CD4-positive, alpha-beta T cell (primary cell): ENCODE measurements at places on chromosomes 7 and 10.
A peak's percentile ranks its signal among the peaks of the same experiment; 100 is the strongest.

DNA sequence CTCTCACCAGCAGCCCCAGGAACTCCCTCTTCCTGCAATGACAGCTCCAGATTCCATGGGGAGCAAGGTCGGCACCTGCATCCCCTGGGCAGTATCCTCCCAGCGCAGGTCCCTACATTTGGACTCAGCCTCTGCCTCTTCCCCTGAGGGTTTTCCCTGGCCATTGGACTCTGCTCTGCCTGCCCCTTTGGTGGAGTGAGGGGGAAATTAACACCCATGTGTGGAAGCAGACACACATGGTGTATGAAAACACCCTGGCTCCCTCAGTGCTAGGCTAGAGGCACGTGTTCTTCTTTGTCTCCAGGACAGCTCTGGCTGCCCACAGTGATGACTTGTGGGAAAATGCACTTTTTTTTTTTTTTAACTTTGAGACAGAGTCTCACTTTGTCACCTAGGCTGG lies 8.4 kb downstream of the PRF1 start:
- no peaks in the 10 kb centered on the region for H3K27me3 ChIP-seq
- H3K4me1 ChIP-seq: peaks cover 29% of the 10 kb centered on the region
- H3K4me3 ChIP-seq: no peak overlapping the region

- DNase-seq: peak; percentile 69
- H3K27ac ChIP-seq: peak overlapping the region; percentile 68
- H3K4me1 ChIP-seq: peaks cover 52% of the 10 kb centered on the region
- no peaks in the 10 kb centered on the region for H3K27me3 ChIP-seq
- H3K4me3 ChIP-seq: no peak overlapping the region
These were observed 10.8 kb upstream of the XPNPEP1 start for GRCh38 chr10:109933984-109934565.

DNA sequence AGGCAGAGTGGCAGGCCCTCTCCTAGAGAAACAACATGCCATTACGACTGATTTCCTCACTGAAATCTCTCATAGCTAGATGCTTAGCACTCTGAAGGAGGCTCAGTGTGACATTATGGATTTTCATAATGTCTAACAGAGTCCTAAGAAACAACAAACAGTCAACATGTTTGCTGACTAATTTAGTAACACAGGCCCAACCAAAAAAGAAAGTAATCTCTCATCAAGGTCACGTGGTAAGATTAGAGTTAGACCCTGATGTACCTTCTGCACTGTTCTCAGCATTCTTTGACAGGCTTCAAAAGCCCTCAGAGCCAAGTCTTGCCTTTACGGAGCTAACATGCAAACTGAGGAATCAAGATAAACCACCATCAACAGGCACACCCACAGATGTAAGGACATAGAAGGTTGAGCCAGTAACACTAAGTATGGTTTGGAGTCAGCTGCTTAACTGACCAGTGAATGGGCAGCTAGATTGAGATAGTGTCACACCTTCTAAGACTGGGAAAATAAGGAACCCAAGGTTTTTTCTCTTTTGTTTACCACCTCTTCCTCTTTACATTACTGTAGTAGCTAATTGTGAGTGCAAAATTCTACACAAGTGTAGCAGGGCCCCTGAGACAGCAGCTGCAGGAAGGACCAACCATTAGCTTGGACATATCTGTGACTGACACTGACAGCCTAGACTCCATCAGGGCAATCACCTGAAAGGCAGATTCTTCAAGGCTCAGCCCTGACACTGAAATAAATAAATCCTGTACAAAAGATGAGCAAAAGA lies 15.3 kb upstream of the KCNIP2 start:
- no peaks in the 10 kb centered on the region for H3K27me3 ChIP-seq
- no peaks in the 10 kb centered on the region for H3K36me3 ChIP-seq
- no peak for DNase-seq
- H3K4me1 ChIP-seq: peaks cover 3% of the 10 kb centered on the region
- H3K27ac ChIP-seq: no peak overlapping the region

GRCh38 chr7:124918662-124919061 lies 11.0 kb downstream of the POT1 start:
- H3K4me3 ChIP-seq: no peak overlapping the region
- no peak for DNase-seq
- no peaks in the 10 kb centered on the region for H3K27me3 ChIP-seq
- no peak overlapping the region for H3K27ac ChIP-seq
- H3K4me1 ChIP-seq: no peaks in the 10 kb centered on the region

GRCh38 chr10:132374176-132374575 lies 22.8 kb upstream of the PWWP2B start:
- H3K4me1 ChIP-seq: peaks cover 6% of the 10 kb centered on the region
- no peak overlapping the region for H3K4me3 ChIP-seq
- H3K27me3 ChIP-seq: no peaks in the 10 kb centered on the region
- no peak for DNase-seq

GRCh38 chr10:110600487-110601101 lies 33.1 kb downstream of the SMC3 start:
- no peak for DNase-seq
- H3K27me3 ChIP-seq: no peaks in the 10 kb centered on the region

DNA sequence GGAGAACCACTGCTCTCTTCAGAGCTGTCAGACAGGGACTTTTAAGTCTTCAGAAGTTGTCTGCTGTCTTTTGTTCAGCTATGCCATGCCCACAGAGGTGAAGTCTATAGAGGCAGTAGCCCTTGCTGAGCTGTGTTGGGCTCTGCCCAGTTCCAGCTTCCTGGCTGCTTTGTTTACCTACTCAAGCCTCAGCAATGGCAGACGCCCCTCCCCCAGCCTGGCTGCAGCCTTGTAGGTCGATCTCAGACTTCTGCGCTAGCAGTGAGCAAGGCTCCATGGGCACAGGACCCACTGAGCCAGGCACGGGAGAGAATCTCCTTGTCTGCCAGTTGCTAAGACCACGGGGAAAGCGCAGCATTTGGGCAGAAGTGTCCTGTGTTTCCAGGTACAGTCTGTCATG lies 12.1 kb upstream of the CPA2 start:
- no peak for DNase-seq
- no peaks in the 10 kb centered on the region for H3K36me3 ChIP-seq
- H3K4me1 ChIP-seq: no peaks in the 10 kb centered on the region
- no peak overlapping the region for H3K27ac ChIP-seq

GRCh38 chr7:28263622-28264271 lies 83.2 kb upstream of the JAZF1 start:
- H3K27me3 ChIP-seq: peaks cover 4% of the 10 kb centered on the region
- DNase-seq: no peak
- H3K4me1 ChIP-seq: no peaks in the 10 kb centered on the region
- H3K36me3 ChIP-seq: no peaks in the 10 kb centered on the region
- H3K4me3 ChIP-seq: no peak overlapping the region

DNA sequence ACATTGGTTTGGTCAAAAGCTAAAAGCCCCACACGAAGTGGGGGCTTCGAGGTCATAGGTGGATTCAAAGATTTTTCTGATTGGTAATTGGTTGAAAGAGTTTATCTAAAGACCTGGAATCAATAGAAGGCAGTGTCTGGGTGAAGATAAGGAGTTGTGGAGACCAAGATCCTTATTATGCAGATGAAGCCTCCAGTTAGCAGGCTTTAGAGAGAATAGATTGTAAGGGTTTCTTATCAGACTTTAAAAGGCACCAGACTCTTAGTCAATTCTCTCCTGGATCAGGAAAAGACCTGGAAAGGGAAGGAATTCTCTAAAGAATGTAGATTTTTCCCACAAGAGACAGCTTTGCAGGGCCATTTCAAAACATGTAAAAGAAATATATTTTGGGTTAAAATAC lies 260.2 kb downstream of the PHF14 start:
- H3K27ac ChIP-seq: no peak overlapping the region
- H3K4me1 ChIP-seq: no peaks in the 10 kb centered on the region
- H3K27me3 ChIP-seq: no peaks in the 10 kb centered on the region
- no peak for DNase-seq

- H3K4me1 ChIP-seq: no peaks in the 10 kb centered on the region
- no peak overlapping the region for H3K4me3 ChIP-seq
These were observed 170.3 kb downstream of the PAXIP1 start for GRCh38 chr7:154832557-154833138.

DNA sequence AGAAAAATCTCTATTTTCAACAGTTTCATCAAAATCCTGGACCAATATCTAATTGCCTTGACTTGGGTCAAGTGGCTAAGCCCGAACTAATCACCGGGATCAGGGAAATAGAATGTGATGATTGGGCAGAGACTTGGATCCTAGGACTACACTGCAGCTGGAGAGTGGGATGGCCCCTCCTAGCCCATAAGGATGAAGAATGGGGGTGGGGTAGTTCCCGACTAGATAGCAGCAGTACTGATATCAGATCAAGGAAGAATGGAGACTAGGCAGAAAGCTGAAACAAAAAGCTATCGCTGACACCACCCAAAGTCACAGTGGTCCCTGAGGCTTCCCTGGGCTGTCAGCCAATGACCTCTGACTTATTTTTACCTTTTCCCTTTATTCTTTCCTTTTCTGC lies 160.4 kb upstream of the PHYHIPL start:
- H3K4me3 ChIP-seq: no peak overlapping the region
- DNase-seq: no peak
- H3K36me3 ChIP-seq: no peaks in the 10 kb centered on the region
- H3K27ac ChIP-seq: no peak overlapping the region

GRCh38 chr7:134316539-134317344 lies at the start of gene SLC35B4:
Gene SLC35B4 (minus strand): TSS chr7:134316930. CDS start chr7:134316751, 179 bp downstream.
- H3K4me1 ChIP-seq: peaks cover 15% of the 10 kb centered on the region
- peak; percentile 91 for DNase-seq
- no peaks in the 10 kb centered on the region for H3K36me3 ChIP-seq
- peak within 1 kb of the TSS; percentile 65 for H3K27ac ChIP-seq

DNA sequence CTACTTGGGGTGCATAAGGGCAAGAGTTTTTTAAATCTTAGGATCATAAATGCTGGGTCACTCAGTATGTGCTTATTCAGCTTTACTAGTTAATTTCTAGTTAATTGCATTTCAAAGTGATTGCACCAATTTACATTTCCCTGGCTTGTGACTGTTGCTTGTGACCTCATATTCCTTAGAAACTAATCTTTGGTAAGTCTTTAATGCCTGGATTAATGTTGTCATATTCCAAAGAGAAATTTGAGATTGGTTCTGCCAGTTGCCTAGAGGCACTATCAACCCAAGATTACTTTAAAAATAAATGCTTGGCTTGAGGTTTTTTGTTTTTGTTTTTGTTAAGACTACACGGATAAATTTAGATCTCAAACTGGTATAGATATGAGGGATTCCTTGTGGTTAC lies 103.1 kb downstream of the ANK3 start:
- no peak overlapping the region for H3K27ac ChIP-seq
- no peaks in the 10 kb centered on the region for H3K36me3 ChIP-seq
- H3K27me3 ChIP-seq: no peaks in the 10 kb centered on the region
- no peak overlapping the region for H3K4me3 ChIP-seq
- no peaks in the 10 kb centered on the region for H3K4me1 ChIP-seq
- no peak for DNase-seq

DNA sequence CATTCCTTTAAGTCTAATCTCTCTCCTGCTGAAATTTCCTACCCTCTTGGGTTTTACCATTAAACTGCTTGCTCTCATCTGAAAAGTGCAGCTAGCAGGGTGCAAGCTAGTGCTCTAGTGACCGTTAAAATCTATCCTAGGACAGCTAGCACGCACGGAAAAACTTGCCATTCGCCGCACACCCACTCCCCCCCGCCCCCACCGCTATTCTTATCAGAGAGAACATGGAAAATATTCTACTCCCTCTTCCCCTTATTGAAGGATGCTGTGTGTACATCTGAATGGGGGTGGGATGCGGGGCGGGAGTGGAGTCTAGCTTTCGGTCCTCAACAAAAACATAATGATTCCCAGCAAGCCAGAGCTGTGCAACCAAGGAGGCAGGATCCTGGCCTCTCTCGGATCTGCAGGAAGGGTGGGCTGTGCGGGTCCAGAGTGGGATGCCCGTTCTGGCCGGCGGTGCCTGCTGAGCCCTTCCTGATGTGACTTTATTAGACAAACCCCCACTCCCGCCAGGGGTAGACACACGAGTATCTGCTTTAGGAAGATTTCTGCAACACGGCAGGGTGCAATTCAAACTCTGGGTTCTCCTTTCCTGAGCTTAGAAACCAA lies 1.1 kb upstream of the ADRA2A start:
- H3K4me1 ChIP-seq: peaks cover 28% of the 10 kb centered on the region
- no peak for DNase-seq
- peaks cover 48% of the 10 kb centered on the region for H3K27me3 ChIP-seq
- H3K36me3 ChIP-seq: no peaks in the 10 kb centered on the region
- H3K27ac ChIP-seq: no peak overlapping the region

GRCh38 chr10:112896273-112896672 lies 53.8 kb upstream of the TCF7L2 start:
- H3K4me1 ChIP-seq: no peaks in the 10 kb centered on the region
- no peak overlapping the region for H3K4me3 ChIP-seq
- no peak overlapping the region for H3K27ac ChIP-seq
- peaks cover 2% of the 10 kb centered on the region for H3K27me3 ChIP-seq

DNA sequence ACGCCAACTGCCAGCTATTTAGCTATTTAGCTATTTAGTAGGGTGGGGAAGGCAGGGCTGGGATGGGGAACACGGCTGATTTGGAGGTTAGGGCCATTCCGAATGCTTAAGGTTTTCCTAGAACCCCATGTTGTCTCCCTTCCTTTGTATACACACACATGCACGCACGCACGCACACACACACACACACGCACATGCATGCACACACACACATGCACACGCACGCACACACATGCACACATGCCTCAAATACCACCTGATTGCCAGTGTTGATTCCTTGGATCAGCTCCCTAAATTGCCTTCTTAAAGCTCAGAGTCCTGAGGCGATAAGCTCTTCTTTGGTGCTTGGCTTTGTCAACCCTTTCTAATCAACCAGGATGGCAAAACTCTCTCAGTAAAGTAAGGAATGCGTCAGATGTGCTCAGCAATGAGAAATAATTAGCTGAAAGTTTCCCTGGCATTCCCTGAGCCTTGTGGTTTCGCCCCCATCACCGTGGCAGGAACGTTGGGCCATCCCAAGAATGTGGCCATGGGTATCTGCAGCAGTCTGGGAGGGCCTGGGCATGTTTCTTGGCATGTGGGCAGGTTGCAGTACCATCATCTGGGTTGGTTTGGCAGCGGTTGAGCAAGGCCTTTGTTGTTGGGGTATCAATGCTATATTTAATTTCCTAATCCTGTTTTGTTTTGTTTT lies 305.6 kb downstream of the LRMDA start:
- no peak for DNase-seq
- H3K36me3 ChIP-seq: no peaks in the 10 kb centered on the region
- H3K27ac ChIP-seq: no peak overlapping the region
- H3K4me3 ChIP-seq: no peak overlapping the region

- H3K36me3 ChIP-seq: no peaks in the 10 kb centered on the region
- no peak overlapping the region for H3K4me3 ChIP-seq
- no peak overlapping the region for H3K27ac ChIP-seq
These were observed 383.5 kb upstream of the VWC2 start for GRCh38 chr7:49389871-49390479.

DNA sequence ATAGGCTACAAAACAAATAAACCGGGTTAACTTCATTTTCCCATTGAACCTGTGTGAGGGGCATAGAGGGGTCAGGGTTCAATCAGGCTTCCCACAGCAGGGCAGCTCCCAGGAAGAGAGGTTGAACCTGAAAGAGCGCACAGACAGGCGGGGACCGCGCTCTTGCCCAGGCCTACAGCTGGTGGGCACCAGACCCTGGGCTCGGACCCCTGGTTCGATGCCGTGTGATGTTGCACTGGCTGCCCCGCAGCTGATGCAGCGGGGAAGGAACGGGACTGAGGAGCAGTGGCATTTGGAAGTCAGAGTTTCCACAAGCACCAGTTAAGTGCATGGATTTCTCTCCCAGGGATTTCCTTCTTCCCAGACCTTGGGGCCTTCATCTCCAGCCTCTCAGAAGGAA lies 72.6 kb upstream of the INSIG1 start:
- no peaks in the 10 kb centered on the region for H3K36me3 ChIP-seq
- no peaks in the 10 kb centered on the region for H3K4me1 ChIP-seq
- no peak overlapping the region for H3K4me3 ChIP-seq
- H3K27me3 ChIP-seq: no peaks in the 10 kb centered on the region
- no peak for DNase-seq

- H3K4me3 ChIP-seq: no peak overlapping the region
- DNase-seq: no peak
- no peaks in the 10 kb centered on the region for H3K4me1 ChIP-seq
- H3K27ac ChIP-seq: no peak overlapping the region
- H3K36me3 ChIP-seq: no peaks in the 10 kb centered on the region
These were observed 21.8 kb downstream of the ASZ1 start for GRCh38 chr7:117405519-117405918.
